ENCODE measurements at places on chromosomes 1 and 21.

DNA sequence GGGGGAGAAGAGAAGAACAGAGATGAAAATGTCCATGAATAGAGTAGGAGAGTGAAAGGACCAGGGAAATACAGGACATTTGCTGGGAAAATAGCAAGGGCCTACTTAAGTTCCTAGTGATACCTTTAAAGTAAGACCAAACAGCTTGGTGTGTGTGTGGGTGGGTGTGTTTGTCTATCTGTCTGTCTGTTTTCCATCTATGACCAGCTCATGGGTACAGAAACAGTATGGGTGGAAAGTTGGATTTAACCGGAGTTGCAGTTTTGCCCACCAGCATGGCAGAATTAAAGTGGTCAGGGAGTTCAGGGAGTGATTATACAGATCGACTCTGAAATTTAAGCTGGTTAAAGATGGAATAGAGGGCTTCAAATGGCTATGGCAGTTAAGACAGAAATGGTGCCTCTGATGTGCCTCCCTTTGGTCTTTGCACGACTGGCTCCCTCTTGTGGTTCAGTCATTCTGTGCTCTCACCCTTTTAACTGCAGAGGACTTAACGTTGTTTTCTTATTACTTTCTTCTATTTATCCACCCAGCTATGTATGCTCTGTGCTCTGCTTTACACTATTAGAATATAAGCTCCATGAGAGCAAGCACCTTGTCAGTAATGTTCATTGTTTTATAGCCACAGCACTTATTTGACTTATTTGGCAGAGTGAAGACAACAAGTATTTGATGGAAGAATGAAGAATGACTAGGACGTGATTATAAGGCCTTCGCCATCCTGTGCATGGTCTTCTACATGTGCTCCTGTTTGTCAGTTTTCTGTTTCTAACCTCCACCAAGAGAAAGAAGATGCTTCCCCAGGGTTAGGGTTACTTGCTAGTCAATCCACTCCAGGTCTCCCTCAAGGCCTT, 72.7 kb upstream of the AK4 start:
- no peak for DNase-seq

- no peak for DNase-seq
Observed at GRCh38 chr1:103160281-103160680, 52.0 kb upstream of the COL11A1 start.

- DNase-seq: no peak
Observed at GRCh38 chr1:38489844-38490270, 369.7 kb downstream of the RRAGC start.

DNA sequence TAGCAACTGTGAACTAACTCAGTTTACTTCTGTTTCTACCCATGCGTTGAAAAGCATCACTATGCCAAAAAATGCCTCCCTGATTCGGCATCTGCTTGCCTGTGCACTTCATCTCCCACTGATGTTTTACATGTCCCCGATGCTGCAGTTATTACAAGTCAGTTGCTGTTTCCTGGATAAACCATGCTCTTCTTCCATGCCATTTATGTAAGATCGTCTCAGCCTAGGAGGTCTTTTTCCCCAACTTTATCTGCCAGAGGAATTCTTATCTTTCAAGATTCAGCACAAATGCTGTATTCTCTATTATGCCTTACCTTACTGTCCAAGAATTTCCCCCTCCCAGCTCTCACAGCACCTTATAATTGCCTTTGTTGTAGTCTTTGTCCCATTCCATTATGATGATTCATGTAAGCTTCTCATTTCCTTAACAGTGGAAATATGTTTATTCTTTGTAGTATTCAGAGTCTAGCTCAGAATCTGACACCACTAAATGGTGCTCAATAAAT, 30.0 kb downstream of the PRKACB start:
- no peak for DNase-seq

GRCh38 chr1:197663162-197663953, 111.9 kb downstream of the DENND1B start:
- no peak for DNase-seq

- DNase-seq: no peak
Observed at GRCh38 chr1:150006881-150007421, 3.6 kb downstream of the OTUD7B start.

GRCh38 chr1:98264727-98265126, 343.9 kb upstream of the DPYD start:
- no peak for DNase-seq

- no peak for DNase-seq
Observed at GRCh38 chr1:37553598-37553926, 531 bp downstream of the SNIP1 start.

GRCh38 chr1:162055062-162055461, 14.4 kb upstream of the NOS1AP start:
- DNase-seq: no peak

GRCh38 chr1:37602750-37603694, 7.3 kb upstream of the GNL2 start:
- no peak for DNase-seq

GRCh38 chr1:58251430-58252073, 295.0 kb downstream of the OMA1 start:
- DNase-seq: no peak

DNA sequence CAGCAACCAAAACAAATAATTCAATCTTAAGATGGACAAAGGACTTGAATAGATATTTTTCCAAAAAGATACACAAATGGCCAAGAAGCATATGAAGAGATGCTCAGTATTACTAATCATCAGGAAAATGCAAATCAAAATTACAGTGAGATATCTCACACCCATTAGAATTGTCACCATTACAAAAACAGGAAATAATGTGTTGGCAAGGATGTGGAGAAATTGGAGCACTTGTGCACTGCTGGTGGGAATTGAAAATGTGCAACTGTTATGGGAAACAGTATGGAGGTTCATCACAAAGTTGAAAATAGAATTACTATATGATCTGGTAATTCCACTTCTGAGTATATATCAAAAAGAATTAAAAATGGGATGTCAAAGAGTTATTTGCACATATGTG, 83.2 kb downstream of the SH3GLB1 start:
- no peak for DNase-seq

DNA sequence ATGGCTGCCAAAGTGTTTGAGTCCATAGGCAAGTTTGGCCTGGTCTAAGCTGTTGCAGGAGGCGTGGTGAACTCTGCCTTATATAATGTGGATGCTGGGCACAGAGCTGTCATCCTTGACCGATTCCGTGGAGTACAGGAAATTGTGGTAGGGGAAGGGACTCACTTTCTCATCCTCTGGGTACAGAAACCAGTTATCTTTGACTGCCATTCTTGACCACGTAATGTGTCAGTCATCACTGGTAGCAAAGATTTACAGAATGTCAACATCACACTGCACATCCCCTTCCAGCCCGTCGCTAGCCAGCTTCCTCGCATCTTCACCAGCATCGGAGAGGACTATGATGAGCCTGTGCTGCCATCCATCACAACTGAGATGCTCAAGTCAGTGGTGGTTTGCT, 215.8 kb upstream of the JUN start:
- DNase-seq: no peak

DNA sequence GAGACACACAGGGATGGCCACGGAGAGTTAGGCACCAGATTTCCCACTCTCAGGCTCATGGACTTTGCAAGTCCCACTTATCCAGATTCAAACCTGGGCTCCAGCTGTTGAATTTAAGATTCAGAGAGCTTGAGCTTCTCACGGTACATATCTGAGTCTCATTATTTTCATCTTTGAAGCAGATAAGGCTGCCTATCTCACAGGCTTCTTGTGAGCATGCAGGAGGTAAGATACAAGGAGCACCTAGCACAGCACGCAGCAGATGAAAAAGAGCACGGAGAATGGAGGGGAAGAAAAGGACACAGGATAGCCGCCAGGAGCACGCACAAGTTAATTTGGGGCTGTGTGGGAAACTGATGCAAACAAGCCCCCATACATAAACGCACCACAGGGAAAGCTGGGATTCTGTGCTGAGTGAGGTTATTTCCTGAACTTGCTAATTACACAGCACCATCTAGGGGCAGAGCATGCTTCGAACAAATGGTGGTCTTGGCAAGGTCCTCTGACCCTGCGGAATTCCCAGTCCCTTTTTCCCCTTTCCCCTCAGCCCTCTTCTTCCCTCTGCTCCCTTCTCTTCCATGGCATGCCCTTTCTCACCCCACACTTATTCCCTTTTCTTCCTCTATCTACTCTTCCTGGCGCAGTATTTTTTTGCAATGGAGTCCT, 134.7 kb upstream of the VANGL1 start:
- no peak for DNase-seq

DNA sequence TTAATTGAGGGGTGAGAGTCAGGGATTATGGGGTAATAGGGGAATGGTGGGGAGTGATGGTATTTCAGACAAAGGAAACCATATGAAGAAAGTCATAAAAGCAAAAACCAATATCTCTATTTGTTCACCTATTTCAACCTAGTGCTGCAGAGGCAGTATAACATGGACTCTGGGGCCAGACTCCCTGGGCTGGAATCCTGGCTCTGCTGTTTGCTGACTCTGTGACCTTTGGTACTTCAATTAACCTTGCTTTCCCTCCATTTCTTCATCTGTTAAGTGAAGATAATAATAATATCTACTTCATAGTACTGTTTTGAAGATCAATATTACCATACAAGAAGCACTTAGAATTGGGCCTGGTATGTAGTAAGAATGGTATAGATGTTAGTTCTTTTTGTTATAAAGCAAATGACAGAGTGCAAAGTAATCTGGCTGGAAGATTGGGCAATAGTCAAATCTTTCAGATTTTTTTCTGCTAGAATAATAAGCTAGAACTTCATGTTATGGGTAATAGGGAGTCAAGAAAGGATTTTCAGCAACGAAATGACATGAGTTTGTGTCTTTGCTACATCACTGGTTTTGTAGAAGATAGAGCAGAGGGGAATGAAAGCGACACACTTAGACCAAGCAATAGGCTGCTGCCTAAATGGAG, 9.0 kb downstream of the EPHX4 start:
- DNase-seq: no peak

DNA sequence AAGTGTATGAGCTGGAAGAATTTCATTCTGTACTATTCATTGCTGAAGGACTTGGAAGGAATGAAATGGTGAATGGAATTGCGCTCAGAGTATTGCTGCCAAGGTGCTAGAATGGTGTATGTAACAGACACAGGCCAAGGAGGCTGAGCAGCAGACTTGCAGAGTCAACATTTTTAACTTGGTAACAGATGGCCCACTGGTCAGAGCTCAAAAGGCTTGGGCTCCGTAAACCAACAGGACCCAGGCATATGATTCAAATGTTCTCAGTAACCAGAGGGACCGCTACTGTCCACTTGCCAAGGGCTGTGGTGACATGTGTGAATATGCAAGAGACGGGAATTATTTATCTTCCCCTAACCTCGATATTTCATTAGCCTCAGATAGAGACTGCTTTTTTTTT, 28.8 kb upstream of the PTGFRN start:
- DNase-seq: no peak

DNA sequence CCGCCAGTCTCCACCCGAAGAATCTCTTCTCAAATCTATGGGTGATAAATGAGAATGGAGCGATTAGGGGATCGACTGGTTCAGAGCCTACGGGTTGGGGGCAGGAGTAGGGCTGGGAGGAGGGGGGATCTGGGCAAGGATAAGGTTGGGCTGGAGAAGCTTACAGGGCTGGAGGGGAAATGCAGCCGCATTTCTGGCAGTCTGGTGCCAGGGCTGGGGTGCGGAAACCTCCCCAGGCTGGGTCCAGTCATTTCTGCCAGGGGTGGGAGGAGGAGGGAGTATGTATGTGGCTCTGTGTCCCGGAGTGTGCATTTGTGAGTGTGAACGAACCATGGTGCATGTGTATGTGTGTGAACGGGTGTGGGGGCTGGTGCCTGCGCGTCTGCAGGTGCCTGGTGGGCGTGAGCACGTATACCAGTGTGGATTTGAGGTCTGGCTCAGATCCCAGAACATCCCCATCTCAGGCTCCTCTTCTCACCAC, 10.2 kb downstream of the C1orf216 start:
- DNase-seq: no peak

GRCh38 chr1:59879996-59880505, 46.5 kb downstream of the CYP2J2 start:
- DNase-seq: no peak

DNA sequence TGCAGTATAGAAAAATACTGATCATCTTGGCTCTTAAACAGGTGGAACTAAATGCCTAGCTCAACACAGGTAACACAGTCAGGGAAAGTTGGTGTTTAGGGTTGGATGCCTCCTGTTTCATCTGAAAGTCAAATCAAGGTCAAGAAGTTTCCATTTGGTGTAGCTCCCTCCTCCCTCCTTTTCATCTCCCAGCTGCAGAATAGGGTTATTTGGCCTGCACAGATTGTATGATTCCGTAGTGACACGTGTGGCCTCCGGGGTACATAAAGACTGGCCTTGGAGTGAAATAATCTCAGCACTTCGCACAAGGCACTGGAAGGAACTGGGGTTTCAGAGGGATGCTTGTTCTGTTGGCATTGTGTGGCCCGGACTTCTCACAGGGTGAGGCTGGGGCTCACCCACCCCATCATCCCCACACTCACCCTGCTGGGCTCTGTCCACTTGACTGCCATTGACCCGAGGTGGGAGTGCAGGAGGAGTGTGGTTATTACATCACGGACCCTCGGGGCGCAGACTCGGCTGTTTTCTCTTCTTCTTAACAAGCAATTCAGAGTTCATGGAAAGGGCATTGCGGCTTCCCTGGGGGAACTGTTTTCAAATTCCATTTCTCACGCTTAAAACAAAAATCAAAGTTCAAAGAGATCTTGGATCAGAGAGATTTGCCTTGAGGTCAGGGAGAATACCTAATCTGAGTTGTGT, 18.4 kb downstream of the IGSF5 start:
- DNase-seq: no peak

- no peak for DNase-seq
Observed at GRCh38 chr1:24644100-24644384, 940 bp downstream of the SRRM1 start.

DNA sequence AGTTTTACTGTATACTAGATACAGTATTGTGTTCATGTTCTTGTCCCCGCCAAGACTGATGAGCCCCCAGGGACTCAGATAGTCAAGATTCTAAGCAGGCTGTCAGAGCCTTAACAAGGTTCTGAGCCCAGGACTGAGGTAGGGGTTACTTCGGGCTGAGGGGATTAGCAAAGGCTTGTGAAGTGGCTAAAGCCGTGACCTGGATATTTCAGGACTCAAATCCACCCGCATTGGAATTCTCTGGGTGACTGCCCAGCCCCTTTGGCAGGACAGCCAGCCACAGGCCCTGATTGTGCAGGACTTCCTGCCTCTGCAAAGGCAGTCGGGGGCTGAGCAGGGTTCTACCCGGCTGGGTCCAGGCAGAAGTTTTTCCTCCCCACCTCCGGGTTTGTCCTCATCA, at the start of gene PLA2G5:
TSS of gene PLA2G5 (plus strand) at position 321 of the 400 bp plus-strand sequence. CDS start 14,637 bp downstream, outside the sequence.
- no peak for DNase-seq

DNA sequence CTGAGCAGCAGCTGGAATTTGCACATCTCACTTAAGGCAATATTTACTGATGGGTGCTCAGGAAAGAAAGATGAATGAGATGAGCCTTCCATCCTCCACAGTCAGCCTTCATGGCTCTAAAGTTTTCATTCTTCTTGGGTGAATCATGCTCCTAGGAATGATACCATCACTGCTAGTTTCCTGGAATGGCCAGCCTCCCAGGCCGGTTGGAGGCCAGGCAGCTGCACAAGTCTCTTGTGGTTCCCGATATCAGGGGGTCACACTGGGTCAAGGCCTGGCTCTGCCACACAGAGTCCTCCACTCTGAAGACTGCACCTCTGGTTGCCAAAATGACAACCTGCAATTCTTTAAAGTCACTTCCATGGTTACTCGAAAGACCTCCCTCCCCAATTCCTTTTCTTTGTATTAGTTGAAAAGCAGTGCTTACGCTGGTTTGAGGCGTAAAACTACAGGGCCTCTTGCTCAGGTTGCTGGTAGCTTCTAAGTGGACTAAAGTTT, 46.2 kb upstream of the PALMD start:
- DNase-seq: no peak

- DNase-seq: no peak
Observed at GRCh38 chr1:230130172-230130944, 63.3 kb downstream of the GALNT2 start.

GRCh38 chr1:215899901-215900300, 332.8 kb downstream of the KCTD3 start:
- DNase-seq: no peak

Measured in cortex of kidney (tissue), 1 donor.